Stimulated activated naive CD8-positive, alpha-beta T cell treated with anti-CD3 and anti-CD28 coated beads, Interleukin-15, amount 100 ng/mL, for 72 hours (primary cell): ENCODE measurements at places on chromosomes 6 and 20.

DNA sequence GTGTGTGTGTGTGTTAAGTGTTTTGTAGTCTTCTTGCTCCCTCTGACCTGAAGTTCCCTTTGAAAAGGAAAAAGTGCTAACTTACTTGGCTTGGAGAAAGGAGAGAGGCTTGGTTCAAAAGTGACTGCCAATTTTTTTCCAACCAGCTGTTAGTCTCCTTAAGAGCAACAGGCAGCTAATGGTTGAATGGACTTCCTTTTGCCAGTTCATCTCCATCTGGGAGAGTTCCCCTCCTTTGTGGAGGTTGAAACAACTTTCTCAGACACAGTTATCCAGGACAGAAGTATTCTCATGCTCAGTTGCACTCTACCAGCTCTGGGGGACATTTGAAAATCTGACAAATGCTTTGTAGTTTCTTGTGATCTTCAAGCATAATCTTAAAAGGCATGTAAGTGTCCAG, 4.5 kb downstream of the RIPOR2 start:
- DNase-seq, result no peak

DNA sequence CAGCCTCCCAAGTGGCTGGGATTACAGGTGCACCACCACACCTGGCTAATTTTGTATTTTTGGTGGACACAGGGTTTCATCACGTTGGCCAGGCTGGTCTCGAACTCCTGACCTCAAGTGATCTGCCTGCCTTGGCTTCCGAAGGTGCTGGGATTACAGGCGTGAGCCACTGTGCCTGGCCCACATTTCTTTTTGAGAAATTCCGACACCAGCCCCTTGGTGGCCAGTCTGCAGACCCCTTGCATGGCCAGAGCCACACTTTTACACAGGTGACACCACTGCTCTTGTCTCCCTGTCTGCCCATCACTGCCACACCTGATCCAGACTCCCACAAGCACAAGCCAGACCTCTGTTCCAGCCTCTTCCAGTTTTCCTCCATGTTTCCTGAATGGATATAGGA, 33.0 kb downstream of the SRSF3 start:
- no peak for DNase-seq

DNA sequence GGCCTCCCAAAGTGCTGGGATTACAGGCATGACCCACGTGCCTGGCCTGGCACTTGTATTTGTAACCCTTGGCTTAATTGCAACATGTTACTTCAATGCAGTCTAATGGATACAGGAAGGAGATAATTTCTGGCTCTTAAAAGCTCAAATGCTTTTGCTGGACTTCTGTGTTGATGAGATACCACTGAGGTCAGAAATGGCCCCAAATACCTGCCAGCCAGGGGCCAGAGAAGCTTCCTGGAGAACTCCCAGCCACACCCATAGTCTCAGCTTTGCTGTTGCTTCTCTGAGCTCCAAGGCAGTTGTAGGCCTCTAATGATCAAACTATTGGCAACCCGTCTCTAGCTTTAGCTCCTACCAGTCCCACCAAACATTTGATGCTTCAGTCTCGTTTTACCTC, 14.2 kb upstream of the ZNFX1 start:
- no peak for DNase-seq

DNA sequence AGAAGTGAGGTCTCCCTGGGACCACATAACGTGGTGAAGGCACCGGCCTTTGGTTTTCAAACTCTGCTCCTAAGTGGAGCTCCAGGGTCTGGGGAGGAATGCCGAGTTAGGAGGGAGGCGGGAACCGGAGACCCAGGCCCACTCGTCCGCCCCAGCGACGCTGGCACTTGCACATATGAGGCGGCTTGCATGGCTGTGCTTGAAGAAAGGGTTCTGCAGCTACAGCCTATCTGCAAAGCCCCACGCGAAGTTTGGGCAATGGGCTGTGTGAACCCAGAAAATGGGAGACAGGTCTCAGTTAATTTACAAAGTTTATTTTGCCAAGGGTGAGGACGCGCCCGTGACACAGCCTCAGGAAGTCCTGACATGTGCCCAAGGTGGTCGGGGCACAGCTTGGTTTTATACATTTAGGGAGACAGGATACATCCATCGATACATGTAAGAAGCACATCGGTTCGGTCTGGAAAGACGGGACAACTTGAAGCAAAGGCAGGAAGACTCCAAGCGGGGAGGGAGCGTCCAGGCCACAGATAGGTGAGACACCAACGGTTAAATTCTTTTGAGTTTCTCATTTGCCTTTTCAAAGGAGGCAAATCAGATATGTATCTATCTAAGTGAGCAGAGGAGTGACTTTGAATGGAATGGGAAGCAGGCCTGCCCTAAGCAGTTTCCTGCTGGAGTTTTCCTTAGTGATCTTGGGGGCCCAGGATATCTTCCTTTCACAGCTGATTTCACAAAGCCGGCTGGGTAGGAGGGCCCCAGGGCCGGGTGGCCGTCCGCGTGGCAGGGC, 782 bp upstream of the PCMTD2 start:
- no peak for DNase-seq

- peak; percentile 41 for DNase-seq
Observed at GRCh38 chr6:53347250-53347920, 1.4 kb downstream of the ELOVL5 start.

DNA sequence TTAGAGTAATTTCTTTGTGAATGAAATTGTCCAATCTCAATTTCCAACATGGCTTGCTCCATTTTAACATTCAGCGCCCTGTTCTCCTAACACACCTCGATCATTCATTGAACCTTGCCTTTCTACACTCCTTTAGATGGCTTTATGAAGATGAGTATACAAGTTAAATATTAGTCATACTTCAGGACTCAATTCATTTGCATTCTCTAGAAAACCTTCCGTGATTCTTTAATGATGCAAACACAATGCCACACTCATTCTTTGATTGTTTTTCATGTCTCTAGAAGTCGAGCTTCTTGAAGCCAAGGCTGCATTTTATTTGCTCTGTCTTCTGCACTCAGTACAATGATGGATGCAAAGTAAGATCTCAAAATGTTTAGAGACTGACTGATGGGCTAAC, 641.2 kb downstream of the DOK5 start:
- no peak for DNase-seq

DNA sequence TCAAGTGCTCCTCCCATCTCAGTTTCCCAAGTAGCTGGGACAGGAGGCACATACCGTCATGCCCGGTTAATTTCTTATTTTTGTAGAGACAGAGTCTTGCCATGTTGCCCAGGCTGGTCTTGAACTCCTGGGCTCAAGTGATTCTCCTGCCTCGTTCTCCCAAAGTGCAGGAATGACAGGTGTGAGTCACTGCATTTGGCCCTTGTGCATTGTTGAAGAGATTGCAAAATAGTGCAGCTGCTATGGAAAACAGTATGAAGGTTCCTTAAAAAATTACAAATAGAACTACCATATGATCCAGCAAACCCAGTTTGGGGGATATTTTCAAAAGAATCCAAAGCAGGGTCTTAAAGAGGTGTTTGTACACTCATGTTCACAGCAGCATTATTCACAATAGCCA, 69.1 kb downstream of the GJA10 start:
- no peak for DNase-seq

- DNase-seq, result no peak
Observed at GRCh38 chr6:14000901-14001300, 76.1 kb downstream of the RNF182 start.

DNA sequence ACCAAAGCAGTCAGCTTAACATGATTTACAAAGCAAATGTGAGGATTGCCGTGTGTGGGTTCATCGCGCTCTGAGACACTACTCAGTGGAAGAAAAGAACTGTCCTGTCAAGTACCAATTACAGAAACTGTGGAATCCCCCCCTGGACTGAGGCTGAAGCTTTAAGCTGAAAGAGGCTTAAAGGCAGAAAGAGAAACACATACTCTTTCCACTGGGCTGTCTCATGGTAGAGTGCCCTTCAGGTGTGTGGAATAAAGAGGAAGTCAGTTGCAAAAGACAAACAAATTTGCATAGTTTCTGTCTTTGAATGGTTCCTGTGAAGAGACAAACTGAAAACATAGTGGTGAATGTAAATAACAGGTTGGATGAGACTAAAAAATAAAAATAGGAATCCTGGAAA, 560.4 kb upstream of the SYNCRIP start:
- no peak for DNase-seq

DNA sequence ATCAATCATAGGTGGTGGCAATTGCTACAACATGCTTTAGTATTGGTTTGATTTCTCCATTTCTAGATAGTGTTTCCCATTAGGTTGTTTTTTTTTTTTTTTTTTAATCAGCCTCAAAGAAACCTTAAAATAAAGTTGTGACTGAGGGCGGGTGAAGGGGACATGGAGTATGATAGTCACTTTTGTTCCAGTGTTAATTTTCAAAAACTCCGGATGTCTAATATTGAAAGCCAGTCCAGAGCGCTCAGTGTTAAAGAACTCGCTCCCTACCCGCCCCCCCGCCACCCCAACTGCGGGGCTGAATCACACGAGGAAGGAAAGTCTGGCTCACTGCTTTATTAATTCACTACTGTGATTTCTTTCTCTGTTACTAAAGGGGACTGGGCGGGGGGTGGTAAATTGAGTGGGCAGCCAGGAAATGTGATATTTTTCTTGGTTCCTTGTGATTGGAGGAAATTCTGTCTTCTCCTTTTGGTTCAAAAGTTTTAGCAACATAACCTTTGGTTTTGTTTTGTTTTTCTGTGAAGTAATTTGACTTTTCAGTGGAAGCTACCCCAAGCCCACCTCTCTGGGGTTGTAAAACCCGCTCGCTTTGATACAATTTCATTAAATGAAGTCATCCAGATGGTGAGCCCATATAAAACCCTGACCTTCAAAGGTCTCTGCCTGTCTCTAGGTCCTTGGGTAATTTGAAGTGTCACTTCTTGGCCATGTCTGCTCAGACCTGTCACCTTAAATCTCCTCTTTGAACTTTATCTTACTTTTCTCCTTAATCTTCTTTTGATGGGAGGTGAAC, 38.0 kb downstream of the TNFAIP3 start:
- peak; percentile 75 for DNase-seq

DNA sequence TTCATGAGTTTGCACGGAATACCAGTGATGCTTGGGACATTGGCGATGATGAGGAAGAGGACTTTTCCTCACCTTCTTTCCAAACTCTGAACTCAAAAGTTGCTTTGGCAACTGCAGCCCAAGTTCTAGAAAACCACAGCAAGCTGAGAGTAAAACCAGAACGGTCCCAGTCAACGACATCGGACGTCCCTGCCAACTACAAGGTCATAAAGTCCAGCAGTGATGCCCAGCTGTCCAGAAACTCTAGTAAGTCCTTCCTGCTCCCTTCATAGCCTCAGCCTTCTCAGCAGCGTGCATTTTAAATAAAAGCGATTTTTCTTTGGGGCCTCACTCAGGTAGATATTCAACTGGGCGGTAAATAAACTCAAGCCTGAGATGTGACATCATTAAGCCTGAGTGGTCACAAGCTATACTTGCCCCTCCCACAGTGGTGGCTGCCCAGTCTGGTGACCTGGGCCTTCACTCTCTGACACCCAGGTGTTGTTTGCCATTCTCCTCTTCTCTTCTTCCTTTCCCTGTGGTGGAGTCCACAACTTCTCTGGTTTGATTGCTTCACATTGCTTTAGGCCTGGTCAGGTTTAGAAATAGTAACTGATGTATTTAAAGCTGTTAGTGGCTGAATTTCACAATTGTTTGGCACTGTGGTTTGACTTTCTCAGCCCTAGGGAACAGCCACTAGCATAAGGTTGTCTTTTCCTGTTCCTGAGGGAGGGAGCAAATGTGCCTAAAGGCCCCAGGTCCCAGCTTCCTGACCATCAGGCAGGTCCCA, 21.6 kb upstream of the TMEM217 start:
- DNase-seq, result no peak

DNA sequence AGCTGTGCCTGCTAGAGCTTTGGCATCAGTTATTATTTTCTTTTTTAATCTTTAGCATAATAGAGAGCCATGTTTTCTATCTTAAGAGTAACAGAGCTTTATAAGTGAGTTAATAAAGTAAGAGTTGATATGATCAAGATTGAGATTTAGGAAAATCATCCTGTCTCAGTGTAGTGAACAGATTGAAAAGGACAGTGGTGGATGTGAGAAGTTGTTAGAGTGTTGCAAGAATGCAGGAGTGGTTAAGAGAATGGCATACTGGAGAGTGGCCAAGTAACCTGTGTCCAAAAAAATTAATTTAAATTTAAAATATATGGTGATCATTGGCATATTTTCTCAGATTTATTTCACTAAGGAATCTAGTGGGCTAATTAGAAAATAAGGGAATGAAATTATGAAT, 629.3 kb downstream of the GRIK2 start:
- DNase-seq, result no peak

DNA sequence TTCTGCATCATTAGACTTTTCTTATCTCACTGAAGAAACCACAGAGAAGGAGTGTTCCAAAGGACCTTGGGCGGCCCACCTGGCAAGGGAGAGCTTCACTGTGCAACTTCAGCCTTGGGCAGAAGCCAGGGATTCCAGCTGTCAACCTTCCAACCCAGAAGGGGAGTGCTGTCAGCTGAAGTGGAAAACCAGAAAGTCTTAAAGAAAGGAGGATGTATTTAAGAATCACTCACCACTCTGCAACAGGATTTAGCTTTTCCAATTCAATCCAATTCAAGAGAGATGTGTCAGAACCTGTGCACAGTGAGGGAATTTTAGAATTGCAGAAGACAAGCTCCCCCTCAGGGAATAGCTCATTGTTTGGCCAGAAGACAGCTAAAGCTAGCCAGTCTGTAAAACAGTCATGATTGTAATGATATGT, 553.7 kb downstream of the CD83 start:
- DNase-seq, result no peak

- DNase-seq, result no peak
Observed at GRCh38 chr20:48603819-48604405, 223.9 kb downstream of the PREX1 start.

- no peak for DNase-seq
Observed at GRCh38 chr20:9110916-9111432, 42.1 kb downstream of the PLCB4 start.

GRCh38 chr6:111942561-111942960, 69.3 kb upstream of the FYN start:
- no peak for DNase-seq

DNA sequence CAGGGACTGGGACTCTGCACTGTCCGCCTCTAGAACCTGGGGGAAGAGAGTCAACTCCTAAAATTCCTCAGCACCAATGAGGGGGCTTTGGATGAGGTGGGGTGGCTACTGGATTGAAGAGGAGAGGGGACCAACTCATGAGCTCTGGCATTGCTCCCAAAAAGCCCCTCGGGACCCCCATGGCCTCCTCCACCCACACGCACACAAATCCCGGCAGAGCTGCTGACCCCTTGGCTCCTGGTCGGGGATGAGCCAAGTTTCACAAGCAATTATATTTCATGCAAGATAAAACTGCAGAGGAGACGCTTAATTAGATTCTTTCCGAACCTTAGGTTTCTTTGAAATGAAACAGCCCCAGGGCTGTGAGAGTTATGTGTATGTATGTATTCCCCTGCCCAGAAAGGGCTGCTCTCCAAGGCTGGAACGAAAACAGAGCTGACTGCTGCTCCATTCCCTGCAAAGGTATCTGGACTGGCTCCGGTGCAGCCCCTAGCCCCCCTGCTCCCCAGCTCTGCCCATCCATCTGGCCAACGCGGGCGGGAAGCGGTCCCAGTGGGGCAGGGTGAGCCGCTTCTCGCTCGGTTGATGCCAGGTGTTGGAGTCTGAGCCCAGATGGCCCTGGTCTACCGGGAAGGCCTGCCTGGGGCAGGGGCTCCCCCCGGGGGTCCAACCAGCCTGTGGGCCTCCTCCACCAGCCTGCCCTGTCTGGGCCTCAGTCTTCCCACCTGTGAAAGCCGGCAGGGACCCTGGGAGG, 46.8 kb upstream of the STX16 start:
- no peak for DNase-seq
